Endothelial cell of coronary artery (primary cell): ENCODE measurements at places on chromosomes 2 and 18. TPM values are rescaled to one million over a fixed set of nuclear protein-coding genes. Genes with fewer than 3 reads are reported as not detected.

SMAD4 gene
- 54.5 and 62.8 TPM in 2 replicates for total RNA-seq

SH3RF3 gene
- total RNA-seq = 5.2 and 6.1 TPM in 2 replicates

NAT8 gene
- total RNA-seq = not detected in 2 replicates

ARHGEF4 gene
- total RNA-seq = 0.09 and 0.85 TPM in 2 replicates

ITGB6 gene
- 0.09 TPM in 1 of 2 replicates, not detected in the other for total RNA-seq
